ENCODE measurements at places on chromosomes 11 and 22.

DNA sequence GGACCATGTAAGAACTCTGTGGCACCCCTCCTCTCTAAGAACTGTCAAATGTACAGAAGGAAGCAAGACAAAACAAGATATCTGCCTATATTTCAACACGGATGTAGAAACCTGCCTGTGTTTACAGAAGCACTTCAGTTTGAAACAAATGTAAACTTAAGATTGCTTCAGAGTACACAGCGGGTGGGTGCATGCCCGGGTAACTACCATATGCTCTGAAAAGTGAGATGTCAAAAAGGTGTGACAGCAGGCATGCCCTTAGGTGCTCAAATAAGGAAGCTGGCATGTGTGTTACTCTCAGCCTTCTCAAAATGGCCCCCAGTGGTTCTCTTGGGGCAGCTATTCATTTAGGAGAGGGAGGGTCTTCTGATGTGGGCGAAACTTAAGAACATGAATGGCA lies 5.2 kb downstream of the ACP2 start:
- no peak for DNase-seq

GRCh38 chr11:104404231-104405175 lies 240.6 kb upstream of the PDGFD start:
- DNase-seq: no peak

DNA sequence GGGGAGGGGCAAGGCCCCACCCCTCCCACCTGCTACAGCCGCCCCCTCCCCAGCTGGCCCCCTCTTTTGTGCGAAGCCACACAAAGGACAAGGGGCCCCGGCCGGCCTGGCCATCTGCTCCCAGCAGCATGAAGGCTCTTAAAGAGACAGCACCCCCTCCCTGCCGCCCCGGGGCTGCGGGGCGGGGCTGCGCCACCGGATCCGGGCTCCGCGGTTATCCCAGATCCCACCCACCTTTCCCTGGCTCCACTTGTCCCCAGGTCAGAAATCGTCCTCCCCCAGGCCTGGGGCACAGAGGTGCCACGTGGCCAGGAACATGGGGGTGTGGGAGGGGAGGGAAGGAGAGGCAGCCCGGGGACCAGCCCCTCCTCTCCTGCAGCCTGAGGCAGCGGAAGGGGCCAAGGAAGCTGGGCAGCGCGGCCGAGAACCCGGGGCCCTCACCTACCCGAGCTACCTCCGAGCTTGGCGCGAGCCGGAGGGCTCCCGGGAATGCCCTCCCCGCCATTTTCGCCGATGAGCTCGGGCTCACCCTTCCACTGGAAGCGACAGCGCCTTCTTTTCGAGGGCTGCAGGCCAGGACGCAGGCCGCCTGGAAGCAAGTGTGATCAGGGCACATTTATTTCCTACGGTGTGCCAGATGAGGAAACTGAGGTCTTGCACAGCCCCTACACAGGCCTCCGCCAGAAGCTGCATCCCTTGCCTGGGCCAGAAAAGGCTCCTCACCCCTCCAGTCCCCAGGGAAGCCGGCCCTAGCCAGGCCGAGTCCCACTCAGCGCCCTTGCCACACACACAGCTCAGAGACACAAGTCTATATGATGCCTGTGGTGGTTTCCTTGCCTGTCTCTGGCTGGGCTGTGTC lies 2.5 kb upstream of the RCOR2 start:
- DNase-seq: no peak

- DNase-seq: no peak
These were observed 29.2 kb upstream of the DAGLA start for GRCh38 chr11:61650781-61651571.

DNA sequence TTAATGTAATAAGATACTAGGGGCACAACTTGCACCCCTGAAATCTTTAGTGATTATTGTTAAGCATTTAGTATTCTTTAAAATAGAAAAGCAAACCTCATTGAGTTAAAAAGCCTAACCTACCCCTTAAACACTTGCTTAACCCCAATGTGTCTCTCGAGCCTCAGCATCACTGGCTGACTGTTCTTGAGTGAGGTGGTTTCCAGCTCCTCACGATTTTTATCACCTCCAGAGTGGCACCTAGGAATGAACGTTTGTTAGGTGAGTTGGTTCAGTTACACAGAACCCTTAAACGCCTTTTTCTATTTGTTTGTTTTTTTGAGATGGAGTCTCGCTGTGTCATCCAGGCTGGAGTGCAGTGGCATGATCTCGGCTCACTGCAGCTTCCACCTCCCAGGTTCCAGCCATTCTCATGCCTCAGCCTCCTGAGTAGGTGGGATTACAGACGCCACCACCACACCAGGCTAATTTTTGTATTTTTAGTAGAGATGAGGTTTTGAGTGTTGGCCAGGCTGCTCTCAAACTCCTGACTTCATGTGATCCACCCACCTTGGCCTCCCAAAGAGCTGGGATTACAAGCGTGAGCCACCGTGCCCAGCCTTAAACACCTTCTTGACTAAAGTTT lies 13.7 kb downstream of the YWHAH start:
- DNase-seq: no peak

- peak; percentile 63 for DNase-seq
These were observed 19.0 kb downstream of the POLD3 start for GRCh38 chr11:74611369-74611861.

- no peak for DNase-seq
These were observed 16.2 kb upstream of the SLC5A4 start for GRCh38 chr22:32271389-32271788.

- no peak for DNase-seq
These were observed 125.7 kb upstream of the C11orf58 start for GRCh38 chr11:16612566-16613261.

GRCh38 chr11:108975641-108976071 lies 310.8 kb downstream of the DDX10 start:
- no peak for DNase-seq

GRCh38 chr22:17865183-17866055 lies 91.2 kb upstream of the BID start:
- no peak for DNase-seq

DNA sequence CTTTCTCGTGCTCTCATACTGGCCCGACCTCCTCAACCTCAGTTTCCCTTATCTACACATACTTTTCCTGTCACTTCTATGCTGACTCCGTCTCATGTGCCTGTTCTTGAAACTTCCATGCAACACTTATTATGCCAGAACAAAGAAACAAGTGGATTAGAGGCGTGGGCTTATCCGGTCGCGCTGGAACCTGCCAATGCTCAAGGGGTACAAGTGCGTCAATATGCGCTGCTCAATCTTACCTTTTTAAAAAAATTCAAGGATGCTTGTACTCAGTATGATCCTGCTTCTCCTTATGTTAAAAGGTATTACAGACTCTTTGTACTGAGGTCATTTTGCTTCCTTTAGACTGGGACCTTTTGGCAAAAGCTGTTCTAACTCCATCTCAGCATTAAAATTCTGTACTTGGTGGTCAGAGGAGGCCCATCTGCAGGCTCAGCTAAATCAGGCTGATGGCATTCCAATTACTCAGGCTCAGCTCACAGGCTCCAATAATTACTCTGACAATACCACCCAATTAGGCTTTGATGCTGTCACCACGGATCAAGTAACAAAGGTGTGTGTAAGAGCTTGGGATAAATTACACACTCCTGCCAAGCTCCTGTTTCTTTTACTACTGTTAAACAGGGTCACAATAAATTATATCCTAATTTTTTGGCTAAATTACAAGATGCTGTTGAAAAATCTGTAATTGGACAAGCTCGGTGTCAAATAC lies 26.3 kb upstream of the ALDH3B2 start:
- DNase-seq: no peak

- DNase-seq: peak; percentile 23
These were observed 82.5 kb upstream of the PICALM start for GRCh38 chr11:86151174-86152005.

DNA sequence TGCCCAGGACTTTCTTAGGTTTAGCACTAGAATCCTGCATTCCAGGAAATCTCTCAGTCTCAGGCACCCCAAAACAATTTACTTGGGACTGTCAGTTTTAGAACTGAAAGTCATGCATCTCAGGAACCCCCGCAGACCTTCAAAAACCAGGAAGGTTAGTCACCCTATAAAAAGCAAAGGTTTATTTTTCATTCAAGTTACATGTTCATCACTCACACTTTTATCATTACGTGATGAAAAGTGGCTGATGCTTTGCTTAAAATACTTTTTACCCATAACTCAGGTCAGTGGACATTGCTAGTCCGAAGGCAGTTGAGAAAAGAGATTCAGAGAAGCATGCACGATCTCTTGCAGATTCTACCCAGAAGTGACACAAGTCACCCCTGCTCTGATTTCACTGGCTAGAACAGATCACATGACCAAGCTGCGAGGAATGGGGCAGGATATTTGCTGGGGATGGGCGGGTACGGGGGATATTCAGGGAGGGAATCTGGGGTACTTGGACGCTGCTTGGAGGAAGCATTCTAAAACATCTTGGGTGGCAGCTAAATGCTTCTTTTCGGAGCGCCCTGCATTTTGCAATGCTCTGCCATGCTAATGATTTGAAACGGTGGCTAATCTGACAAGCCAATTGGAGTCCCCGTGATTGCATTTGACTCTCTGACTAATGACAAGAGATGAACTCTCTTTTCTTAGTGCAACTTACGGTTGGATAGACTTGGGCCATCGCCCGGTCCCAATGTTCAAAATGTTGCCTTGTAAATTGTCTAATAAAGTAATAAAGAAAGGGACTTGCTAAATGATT lies 110.2 kb downstream of the MIAT start:
- no peak for DNase-seq

DNA sequence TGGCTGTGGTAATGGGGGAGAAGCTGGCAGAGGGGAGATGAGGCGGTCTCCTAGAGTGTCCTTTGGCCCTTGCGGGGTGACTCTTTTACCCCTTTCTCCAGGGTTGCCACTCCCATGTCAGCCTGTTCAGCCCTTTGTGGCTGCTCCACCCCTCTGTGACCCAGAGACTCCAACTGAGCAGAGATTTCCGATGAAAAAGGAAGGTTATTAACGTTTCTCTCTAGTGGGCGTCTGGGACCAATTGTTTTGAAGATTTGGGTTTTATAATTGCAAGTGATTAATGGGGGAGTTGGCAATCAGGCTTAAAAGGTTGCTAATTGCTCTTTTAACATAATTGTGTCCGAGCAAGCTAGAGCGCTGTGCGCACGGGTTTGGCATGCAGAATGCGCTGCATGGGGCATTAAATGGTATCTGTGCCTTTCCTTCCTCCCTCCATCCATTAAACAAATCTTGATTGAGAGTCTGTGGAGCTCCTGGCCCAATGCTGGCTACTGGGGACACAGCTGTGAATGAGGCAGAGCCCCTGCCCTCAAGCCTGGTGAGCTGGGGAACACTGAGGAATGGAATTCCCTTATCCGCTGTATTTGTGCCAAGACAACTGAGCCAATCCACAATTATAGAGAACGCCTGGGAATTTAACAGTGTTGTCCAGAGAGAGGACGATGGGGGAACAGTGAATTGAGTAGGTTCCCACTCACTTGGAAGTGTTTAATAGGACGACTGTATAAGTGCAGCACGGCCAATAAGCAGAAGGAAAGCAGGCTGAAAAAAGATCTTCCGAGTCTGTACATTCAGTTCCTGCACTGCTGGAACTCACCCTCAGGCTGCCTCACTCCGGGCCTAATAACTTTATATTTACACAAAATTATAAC lies 295.9 kb downstream of the MIAT start:
- no peak for DNase-seq

- peak; percentile 58 for DNase-seq
These were observed 225.8 kb downstream of the ETS1 start for GRCh38 chr11:128361451-128362020.

- no peak for DNase-seq
These were observed 453.9 kb upstream of the CCDC179 start for GRCh38 chr11:23314162-23314561.

- no peak for DNase-seq
These were observed 679.3 kb upstream of the CCDC179 start for GRCh38 chr11:23539556-23539955.

DNA sequence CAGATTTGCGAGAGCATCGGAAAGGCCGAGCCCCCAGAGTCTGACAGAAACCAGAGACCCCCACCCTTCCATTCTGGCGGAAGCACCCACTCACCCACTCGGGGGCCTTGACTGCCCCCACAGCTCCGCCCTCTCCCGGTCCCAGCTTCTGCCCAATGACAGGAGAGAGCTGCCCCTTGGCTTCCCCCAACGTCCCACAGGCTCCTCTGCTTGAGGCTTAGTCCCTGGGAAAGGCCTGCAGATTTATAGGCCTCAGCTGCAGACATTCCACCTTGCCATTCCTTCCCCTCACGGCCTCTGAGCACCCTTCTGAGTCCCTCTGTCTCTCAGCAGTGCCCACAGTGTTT lies 125.0 kb upstream of the NCAM1 start:
- no peak for DNase-seq

DNA sequence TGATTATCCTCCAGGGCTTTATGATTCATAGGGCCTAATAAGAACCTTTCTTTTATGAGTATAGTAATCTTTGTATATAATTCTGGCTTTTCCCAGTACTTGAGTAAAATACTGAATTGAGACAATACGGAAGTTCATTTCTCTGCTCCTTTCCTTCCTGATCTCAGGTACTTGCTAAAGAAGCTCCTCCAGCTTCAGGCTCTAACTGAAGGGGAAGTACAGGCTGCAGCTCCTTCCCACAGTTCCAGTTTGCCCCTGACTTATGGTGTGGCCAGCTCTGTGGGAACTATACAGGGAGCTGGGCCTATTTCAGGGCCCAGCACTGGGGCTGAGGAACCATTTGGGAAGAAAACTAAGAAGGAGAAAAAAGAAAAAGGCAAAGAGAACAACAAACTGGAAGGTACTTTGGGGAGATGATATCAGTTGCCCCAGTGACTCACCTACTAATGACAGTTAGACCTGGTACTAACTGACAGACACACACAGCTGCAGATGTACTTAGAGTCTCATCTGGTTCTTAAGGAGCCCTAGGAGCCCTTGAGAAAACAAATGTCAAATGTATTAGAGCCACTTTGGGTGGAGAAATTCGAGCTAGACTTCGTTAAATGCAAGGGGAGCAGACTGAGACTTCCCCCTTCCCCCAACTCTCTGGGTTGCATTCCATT lies 3.0 kb downstream of the TBRG1 start:
- DNase-seq: no peak

DNA sequence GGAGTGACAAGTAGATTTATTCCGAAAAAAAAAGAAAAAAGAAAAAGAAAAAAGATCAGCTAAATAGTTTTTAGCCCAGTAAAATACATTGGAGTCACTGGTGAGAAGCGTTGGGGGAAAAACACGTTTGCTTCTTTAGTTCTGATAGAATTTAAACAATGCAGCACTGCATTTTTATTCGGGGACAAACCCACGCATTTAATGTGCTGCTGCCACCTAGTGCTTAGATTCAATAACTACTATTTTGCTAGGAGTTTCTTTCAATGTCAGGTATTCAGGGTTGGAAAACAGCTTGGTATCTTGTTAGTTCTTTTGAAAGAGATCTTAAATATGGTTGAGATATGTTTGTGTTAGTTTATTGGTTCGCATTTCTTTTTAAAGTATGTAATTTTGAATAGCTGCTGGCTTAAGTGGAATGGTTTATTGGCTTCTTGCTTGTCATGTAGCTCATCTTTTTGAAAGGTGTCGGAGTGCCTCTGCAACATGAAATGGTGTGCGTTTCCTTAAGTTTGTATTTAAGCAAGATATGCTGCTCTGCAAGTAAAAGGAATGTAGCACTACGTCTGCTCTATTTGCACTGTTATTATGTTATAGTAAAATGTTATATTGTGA lies 41.9 kb downstream of the SVIP start:
- DNase-seq: peak; percentile 6
